ENCODE measurements at places on chromosomes 2 and 18. TPM values are rescaled to one million over a fixed set of nuclear protein-coding genes. Genes with fewer than 3 reads are reported as not detected.

GRCh38 chr2:136319651-136320050 is 201.7 kb upstream of the CXCR4 start:
- no peak for DNase-seq

ITGA4 gene
- 47.6 TPM for total RNA-seq

RAD51AP2 gene
- 0.02 TPM for total RNA-seq

TPGS2 gene
- total RNA-seq, result 313 TPM
